ENCODE measurements at places on chromosomes 5 and 9.
A peak's percentile ranks its signal among the peaks of the same experiment; 100 is the strongest.

- DNase-seq = peak; percentile 28
These were observed 29.9 kb downstream of the CPEB4 start for GRCh38 chr5:173917788-173918786.

DNA sequence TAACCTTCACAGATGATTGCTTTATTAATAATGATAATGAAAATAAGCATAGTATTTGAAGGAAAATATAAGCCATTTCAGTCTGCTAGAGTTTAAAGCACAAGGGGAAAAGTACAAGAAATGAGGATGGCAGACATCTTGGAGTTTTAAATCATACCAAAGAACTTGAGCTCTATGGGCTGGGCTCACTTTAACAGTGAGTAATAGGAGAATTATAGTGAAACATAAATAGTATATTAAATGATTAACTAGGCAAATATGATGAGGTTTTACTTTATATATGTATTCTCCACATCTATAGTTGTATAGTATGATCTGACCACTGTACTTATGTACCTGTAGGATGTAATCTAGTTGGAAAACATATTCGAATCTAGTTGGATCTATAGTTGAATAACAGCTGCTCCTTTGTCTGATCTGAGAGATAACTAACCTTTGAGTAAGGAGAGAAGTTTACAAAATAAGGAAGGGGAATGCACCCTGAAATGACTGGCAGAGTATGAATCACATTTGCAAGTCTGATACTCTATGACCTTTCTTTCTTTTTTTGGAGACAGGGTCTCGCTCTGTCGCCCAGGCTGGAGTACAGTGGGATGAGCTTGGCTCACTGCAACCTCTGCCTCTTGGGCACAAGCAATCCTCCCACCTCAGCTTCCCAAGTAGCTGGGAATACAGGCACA, 17.6 kb downstream of the MEGF9 start:
- DNase-seq = no peak

DNA sequence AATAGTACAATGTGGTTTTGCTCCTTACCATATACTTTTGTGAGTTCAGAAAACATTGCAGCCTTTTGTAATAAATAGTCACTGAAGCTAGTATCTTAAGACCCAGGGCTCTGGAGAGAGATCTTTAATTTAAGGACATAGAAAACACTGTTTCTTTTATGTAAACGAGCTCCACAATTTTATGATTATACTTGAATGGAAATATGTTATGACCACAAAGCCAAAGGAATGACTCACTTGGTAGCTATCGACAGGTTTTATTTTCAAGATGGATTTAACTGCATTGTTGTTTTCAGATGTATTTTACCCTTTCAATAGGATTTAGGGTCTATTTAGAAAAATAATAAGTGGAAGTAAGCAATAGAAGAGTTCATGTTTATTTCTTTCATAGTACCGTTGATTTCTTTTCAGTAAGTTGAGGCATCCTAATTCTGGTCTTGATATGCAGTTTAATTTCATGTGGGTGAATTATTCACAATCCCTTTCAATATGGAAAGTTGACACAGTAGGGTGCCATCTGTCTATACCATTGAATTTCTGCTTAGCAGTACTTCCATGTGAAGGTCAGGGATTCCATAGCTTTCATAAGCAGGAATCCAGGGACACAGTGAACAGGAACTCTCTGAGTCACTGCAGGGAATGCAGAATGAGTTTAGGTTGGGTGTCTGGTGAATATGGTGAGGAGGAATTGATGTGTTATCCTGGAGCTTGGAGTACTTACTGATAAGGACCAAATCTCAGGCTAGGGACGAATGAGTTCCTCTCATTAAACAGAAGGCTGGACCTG, 157.6 kb downstream of the CD180 start:
- DNase-seq = no peak

DNA sequence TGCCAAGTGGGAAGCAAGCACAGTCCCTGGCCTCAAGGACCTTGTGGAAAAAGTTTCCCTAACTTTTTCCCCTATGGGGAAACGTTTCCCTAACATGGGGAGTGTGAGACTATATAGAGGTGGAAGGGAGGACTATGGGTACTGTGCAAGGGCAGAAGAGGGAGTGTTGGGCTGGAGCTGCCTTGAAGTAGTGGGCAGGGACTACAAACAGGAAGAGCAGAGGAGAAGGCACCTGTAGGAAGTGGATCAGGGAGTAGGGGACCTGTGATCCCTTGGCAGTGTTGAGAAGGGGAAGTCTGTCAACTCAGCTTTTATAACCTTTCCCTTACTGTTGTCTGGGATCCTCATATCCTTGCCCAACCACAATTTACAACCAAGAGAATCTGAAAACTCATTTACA, 1.4 kb downstream of the CMYA5 start:
- DNase-seq = no peak

- DNase-seq = no peak
These were observed 31.2 kb downstream of the STRBP start for GRCh38 chr9:123237220-123237619.

- no peak for DNase-seq
These were observed 149.9 kb downstream of the TRIO start for GRCh38 chr5:14292766-14293658.

GRCh38 chr9:112065806-112066606, 109.1 kb downstream of the SUSD1 start:
- no peak for DNase-seq

Data from stimulated activated CD4-positive, alpha-beta T cell treated with anti-CD3 and anti-CD28 coated beads, TNF-alpha, amount 100 ng/mL, for 1 hour (primary cell).